CD8-positive, alpha-beta T cell (primary cell): ENCODE measurements at places on chromosomes 3 and 15.

GRCh38 chr3:29919571-29919970 lies 638.7 kb downstream of the RBMS3 start:
- no peak for DNase-seq

DNA sequence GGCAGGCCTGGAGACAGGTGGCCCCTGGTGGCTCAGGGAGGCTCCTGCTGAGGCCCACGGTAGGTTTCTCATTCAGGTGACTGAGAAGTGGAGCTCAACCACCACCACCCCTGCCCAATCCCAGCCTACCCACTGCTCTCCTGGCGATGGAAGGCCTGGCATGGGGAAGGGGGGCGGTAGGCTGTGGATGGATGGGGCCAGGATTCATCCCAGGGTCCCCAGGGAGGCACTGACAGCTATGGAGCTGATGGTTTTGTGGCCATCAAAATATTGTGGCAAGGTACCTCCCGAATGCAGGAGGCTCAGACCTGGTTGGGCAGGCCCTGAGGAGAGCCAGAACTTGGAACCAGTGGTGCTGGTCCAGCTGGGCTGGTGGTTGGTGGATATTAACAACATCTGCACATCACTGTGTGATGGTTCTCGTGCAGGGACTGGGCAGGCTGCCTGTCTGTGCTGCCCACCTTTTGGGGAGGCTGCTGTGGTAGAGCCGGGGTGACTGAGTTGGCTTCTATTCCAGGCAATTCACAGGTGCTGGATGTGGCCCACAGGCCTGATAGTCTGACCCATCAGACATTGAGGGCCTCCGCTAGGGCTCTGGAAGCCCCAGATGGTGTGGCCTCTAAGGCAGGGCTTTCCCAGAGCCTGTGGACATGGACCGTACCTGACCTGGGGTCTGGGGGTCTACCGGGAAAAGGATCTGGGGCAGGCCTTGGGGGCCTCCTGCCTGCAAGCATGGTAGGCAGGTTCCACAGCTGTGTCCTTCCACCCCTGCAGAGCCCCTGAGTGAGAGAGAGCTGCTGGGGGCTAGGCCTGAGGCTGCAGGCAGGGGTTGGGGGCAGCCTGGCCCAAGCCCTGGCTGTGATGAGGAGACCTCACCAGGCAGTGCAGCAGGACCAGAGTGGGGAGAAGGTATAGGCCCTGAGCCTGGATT lies 3.4 kb downstream of the ZBTB47 start:
- DNase-seq, result no peak

- no peak for DNase-seq
Observed at GRCh38 chr15:71109130-71109529, 6.1 kb upstream of the THSD4 start.

DNA sequence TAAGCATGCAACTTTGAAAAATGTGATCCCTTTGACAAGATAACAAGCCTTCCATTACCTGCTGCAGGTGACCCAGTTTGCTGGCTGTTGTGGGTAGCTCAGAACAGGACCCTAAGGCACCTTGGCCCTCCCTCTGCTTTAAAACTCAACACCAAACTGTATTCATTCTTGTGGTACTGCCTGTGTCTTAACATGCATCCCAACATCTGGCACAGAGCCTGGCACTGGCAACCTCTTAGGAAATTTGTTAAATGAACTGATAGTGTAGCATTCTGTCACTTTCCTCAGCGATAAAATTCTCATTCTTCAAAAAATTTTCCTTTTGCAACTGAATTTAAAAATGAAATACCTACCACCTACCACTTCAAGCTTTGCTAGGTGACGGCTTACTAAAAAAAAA lies 287.3 kb upstream of the ADAMTS9 start:
- no peak for DNase-seq

- DNase-seq, result no peak
Observed at GRCh38 chr3:94012185-94012584, 16.2 kb downstream of the STX19 start.

DNA sequence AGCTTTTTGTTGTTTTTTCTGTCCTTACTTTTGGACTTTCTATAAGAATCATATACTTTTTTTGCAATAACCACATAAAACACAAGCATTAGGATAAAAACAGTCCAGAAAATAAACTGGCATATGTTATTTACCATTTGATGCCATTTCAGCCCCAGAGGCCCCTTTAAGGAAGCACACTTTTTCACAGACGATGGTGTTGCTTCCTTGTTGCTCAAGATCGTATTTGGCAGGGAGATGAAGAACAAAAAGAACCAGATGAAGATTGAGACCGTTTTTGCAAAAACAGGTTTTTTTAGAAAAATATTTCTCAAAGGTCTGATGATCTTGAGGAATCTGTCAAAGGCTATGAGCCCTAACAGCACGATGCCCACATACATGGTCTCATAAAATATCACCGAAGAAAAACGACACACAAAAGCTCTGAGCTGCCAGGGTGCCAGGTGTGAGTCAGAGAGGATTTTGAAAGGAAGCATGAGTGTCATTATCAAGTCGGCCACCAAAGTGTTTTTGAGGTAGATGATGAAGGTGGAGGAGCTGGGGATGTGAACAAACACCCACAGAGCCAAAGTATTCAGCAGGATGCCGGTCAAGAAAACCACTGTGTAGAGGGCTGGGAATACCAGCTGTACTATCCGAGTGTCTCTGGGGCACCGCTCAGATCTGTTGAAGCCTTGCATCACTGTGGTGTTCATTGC lies 902 bp downstream of the P2RY13 start:
- DNase-seq, result no peak

DNA sequence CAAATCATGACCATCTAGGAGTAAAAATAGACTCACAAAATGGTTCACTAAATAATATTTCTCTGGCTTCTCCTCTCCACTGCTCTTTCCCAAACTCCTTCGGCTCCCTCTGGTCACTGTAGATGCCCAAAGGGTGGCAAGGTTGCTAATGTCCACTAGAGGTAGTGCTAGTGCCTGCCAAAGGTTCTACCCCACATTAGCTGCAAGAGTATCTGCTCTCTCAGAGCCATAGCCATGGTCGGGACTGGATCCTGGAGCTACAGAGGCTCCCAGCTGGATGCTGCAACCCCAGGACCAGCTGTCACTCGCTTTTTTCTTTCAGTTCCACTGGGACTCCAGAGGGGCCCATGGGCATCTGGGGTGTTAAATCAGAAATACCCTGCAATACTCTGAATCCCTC lies 8.5 kb downstream of the HTR3D start:
- no peak for DNase-seq

- no peak for DNase-seq
Observed at GRCh38 chr3:31219131-31219843, 313.4 kb upstream of the STT3B start.

DNA sequence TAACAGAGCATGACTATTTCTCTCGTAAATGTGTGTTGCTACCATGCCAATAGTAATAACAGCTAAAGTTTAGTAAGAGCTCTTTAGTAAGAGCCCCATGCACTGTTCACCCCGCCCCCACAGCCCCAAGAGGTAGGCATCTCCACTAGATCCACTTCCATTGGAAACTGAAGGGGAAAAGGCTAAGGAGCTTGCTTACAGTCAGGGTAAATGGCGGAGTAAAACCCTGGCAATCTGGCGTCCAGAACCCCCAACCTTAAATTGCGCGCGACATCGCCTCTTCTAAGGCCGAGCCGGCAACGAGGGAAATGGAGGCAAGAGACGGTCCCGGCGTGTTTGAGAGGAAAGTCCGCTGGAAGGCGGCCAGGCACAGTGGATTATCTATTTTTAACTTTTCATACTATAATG lies 654 bp upstream of the C3orf38 start:
- no peak for DNase-seq

DNA sequence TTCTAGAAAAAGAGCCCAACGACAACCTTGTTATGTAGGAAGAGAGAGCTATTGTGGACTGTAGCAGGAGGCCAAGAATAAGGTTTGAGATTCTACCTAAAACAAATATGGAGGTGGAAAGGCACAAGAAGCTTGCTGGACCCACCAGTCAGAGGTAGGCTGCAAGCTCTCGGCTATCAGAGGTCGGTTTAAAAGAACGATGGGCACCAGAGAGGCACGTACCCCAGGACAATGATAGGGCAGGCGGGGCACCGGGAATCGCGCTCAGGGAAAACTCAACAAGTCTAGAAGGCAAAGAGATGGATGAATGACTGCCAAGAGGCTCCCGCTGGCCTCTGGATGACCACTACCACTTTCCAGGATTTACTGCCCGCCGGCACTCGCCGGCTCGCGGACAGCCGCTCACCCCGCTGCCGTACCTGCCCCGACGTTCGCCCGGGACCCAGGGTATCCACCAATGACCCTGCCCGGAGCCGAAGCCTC lies 1.1 kb downstream of the HDGFL3 start:
- no peak for DNase-seq

DNA sequence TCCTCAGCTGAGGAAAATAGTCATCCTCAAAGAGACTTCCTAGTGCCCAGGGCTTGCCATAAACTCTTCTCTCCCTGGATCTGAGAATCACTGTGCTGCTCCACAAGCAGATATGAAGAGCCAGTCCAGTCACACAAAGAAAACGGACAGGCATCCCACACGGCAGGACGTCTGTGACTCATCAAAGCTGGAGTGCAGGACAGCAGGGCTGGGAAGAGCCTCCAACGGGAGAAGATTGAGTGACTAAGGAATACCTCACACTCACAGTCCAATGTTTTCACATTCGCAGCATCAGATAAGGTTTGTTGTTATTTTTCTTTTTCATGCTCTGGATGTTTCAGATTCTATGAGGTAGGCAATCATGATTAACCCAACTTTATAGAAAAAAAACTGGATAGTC lies 57.8 kb downstream of the NEK10 start:
- no peak for DNase-seq

DNA sequence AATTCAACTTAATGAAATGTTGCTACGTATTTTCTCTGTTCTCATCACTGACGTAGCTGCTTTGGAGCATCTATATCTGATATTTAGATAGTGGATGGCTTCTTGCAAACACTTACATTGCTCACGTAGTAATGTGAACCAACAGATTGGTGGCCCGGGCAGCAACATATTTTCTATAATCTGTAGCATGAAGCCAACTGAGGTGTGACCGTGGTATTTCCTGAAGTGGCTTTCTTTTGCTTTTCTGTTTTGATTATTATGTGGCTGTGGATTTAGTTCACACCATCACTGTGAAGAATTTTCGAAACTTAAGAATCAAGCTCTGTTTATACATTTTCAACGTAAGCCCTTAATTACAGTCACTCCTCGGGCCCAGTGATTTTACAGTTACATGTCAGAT lies 288.5 kb downstream of the LPP start:
- DNase-seq, result no peak

DNA sequence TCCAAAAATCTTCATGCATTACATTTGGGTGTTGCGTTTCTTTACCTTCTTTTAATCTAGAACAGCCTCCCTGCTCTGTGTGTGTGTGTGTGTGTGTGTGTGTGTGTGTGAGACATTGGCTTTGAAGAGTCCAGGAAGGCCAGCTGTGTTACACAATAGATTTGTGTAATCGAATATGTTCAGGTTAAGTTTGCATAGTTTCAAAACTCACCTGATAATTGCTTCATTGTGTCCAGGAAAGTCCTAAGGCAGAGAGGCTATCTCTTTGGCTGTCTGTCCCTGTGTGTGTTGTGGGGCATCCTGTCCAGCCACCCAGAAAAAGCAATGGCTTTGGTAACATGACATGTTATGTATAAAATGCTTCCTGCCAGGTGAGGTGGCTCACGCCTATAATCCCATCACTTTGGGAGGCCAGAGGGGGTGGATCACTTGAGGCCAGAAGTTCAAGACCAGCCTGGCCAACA lies 37.5 kb downstream of the ZNF710 start:
- no peak for DNase-seq

DNA sequence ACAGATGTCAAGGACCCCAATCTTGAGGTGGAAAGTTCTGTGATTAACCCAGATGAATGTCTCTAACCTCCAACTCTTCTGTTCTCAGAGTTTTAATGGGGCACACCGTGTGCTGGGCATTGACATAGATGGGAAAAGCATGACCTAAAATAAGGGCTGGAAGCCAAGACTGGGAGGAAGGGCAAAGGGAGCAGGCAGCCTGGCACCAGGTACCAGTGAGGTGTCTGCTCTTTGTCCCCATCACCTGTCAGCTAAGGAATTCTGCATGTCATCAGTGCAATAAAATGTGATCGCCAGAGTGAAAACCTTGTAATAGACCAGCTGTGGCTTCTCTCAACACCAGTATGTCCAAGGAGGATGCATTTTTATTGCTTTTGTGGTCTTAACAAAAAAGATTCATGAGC lies 143.5 kb upstream of the TPM1 start:
- DNase-seq, result no peak

DNA sequence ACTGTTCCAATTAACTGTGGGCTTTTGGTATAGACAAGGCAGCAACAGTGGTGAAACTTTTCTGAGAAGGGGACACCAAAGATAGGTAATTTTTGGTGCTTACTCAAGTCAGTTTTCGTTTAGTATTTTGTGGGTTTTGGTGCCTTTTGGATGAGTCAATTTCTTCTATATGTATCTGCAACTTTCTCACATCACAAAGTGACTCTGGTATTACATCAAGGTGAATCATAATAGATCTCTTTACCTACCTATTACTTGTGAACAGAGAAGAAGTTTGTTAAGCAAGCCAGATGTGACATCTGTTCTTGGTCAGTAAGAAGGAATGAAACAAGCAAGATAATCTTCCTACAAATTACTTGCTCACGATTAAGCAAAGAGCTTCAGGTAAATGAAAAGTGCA lies 732.4 kb upstream of the DPPA4 start:
- DNase-seq, result no peak

DNA sequence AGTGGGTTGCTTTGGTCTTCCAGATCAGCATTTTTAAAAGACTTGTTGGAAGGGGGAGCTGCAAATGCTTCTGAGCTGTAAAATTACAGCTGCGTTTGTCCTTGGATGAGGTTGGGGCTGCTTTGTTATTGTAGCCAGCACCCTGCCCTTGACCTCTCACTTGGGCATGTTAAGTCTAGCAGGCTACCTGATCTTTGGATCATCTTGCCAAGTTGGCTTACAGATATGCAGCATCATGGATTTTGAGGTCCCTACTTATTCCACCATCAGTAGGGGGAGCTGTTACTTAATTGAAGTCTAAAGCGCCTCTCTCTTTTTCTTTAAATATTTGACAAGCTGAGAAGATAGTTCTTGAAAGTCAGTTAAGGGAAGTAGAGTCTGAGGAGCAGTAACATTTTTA lies 793.0 kb downstream of the MCTP2 start:
- no peak for DNase-seq

GRCh38 chr3:174206607-174207192 lies 652.4 kb upstream of the NAALADL2 start:
- DNase-seq, result no peak

- DNase-seq, result no peak
Observed at GRCh38 chr15:26191193-26191592, 328.1 kb upstream of the ATP10A start.

GRCh38 chr3:66884659-66885058 lies 113.4 kb upstream of the KBTBD8 start:
- no peak for DNase-seq
